Neural progenitor cell (in vitro differentiated cells): ENCODE measurements at places on chromosomes 16 and 17.

- peaks cover 68% of the 10 kb centered on the region for H3K27me3 ChIP-seq
- H3K4me3 ChIP-seq: peak overlapping the region; percentile 56
- no peak overlapping the region for H3K27ac ChIP-seq
- DNase-seq: peak; percentile 88
- H3K36me3 ChIP-seq: no peaks in the 10 kb centered on the region
- peaks cover 27% of the 10 kb centered on the region for H3K4me1 ChIP-seq
Measured at GRCh38 chr17:82230609-82231311, 1.9 kb downstream of the SLC16A3 start.

DNA sequence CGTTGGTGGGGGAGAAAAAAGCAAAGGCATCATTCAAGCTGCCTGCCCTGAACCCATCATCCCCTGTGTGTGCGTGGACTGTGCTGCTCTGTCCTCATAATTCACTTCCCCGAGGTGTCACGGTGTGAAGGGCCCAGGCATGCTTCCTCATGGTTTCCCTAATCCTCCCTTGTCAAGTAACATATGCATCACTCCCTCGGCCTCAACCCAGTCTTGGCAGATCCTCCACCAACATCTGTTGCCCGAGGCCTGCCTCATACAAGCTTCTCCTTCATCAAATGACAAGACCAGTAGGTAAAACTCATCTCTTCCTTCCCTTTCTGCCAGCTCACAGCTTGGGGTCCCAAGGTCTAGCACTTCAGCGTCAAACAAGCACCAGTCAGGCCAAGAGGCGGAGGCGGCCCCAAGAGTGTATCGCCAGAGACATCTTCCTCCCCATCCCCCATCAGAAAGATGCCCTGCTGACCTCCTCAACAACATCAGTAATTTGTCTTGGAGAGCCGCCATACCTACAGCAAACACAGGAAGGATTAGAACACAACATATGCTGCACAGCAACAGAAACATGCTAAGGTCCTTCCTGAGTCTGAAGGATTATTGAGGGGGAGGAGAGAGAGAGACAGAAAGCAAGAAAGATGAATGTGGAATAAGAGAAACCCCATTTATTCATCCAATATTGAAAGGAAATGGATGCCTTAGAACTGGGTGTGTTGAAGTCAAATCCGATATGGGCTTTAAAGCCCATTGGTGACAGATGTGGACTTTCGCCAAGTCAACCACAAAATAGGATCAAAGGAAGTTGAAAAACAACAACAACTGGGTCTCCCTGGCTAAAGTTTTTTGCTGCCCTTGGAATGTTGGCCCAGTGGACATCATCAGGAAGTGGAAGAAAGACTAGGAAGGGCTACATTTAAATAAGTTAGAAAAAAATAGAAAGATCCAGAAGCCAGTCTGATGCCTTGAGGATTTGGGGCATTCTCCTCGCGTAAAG, 38.4 kb downstream of the SOX9 start:
- no peaks in the 10 kb centered on the region for H3K27me3 ChIP-seq
- H3K27ac ChIP-seq: no peak overlapping the region
- DNase-seq: no peak

DNA sequence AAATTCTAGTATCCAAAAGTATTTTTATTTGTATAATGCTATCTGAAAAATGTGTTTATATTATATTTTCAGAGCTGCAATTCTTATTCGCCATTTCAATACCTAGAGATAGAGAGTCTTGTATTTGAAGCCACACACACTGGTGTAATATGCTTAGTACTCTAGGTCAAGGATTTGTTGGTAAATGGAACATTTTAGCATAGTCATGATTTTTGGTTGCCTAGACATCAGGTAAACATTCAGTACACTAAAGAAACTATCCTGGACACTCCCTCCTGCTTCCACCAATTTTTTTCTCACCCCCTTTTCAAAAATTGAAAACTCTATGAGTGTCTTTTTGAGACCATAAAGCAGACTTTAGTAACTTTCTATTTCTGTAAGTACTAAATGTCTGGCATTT, 20.8 kb downstream of the ABHD15 start:
- DNase-seq: no peak
- no peaks in the 10 kb centered on the region for H3K27me3 ChIP-seq
- H3K27ac ChIP-seq: no peak overlapping the region

GRCh38 chr16:90035902-90036301, 16.6 kb upstream of the DBNDD1 start:
- H3K4me3 ChIP-seq: no peak overlapping the region
- no peaks in the 10 kb centered on the region for H3K27me3 ChIP-seq
- no peaks in the 10 kb centered on the region for H3K36me3 ChIP-seq
- H3K4me1 ChIP-seq: no peaks in the 10 kb centered on the region
- no peak for DNase-seq
- no peak overlapping the region for H3K27ac ChIP-seq

DNA sequence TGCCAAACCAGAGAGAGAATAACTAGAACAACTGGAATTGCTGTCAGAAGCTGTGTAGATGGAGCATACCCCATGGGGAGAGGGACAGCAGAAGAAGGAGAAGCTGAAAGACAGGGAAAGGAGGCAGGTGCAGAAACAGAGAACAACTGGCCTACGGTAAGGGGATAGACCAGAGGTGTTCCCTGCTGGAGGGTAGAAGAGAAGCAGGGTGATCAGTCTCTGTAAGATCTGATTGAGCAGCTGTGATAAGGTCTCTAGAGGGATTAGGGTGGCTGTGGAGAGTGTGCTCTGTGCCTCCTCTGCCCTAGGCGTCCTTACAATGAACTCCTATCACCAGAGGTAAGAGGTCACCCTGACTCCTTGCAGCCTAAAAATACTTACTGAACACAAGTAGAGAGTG, 30.4 kb upstream of the HS3ST3B1 start:
- no peaks in the 10 kb centered on the region for H3K27me3 ChIP-seq
- no peak for DNase-seq
- H3K27ac ChIP-seq: no peak overlapping the region
- H3K36me3 ChIP-seq: no peaks in the 10 kb centered on the region
- H3K4me3 ChIP-seq: no peak overlapping the region
- H3K4me1 ChIP-seq: no peaks in the 10 kb centered on the region

DNA sequence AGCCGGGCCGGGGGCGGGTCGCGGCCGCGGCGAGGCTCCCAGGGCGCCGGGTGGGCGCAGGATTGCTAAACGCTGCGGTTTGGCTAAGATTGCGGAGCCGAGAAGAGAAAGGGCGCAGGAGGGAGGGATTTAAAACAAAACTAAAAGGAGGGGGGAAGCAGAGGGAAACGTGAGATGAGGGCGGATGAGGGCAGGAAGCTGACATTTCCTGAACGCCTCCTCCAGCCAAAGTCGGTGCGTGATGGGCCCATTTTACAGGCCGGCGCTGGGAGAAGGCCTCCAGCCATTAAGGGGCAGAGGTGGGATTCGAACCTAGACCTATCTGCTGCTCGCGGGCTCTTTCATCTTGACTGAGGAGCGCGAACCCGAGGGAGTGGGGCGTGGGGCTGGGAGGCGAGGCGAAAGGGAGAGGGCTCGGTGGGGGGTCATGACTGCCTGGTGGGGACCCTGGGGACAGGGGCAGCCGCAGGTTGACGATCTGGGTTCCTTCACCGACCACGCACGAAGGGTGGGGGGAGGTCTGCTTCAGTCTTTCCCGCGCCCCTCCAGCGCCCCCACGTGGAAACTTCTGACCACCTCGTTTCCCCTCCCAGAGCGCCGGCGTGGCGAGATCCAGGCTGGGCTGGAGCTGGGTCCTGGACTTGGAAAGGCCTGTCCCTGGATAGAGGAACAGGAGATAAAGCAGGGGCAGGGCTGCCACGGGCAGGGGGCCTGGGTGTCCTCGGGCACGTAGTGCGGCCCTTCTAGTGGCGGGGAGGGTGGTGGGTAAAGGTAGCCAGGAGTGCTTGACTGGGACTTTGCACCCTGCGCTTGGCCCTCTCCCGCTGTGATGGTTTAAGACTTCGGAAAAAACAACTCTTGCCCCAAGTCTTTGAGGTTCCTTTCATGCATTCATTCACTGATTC, 3.8 kb upstream of the TAC4 start:
- H3K4me1 ChIP-seq: peaks cover 6% of the 10 kb centered on the region
- DNase-seq: peak; percentile 89
- H3K36me3 ChIP-seq: no peaks in the 10 kb centered on the region

- H3K4me1 ChIP-seq: no peaks in the 10 kb centered on the region
- no peaks in the 10 kb centered on the region for H3K27me3 ChIP-seq
- H3K36me3 ChIP-seq: no peaks in the 10 kb centered on the region
- no peak overlapping the region for H3K4me3 ChIP-seq
- H3K27ac ChIP-seq: no peak overlapping the region
Measured at GRCh38 chr17:42908872-42909700, 8.5 kb downstream of the G6PC1 start.

DNA sequence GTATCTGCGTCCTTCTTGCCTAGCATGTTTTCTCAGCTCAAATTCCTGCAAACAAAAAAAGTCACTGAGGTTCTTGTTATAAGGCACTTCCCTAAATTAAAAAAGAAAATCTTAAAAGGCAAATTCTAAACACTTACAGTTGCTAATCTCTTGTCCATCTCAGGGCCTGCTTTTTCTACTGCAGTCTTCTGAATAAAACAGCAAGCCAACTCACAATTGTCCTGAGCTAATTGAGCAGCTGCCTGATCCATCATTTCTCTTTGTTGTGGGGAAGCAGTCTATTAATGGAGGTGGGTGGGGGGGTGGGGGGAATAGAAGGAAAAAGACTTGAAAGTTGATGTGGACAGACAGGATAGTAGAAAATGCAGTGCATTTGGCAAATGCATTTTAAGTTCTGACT, 27.0 kb downstream of the SETD6 start:
- DNase-seq: peak; percentile 50
- peaks cover 16% of the 10 kb centered on the region for H3K4me1 ChIP-seq
- peaks cover 87% of the 10 kb centered on the region for H3K36me3 ChIP-seq
- peak overlapping the region; percentile 83 for H3K27ac ChIP-seq

DNA sequence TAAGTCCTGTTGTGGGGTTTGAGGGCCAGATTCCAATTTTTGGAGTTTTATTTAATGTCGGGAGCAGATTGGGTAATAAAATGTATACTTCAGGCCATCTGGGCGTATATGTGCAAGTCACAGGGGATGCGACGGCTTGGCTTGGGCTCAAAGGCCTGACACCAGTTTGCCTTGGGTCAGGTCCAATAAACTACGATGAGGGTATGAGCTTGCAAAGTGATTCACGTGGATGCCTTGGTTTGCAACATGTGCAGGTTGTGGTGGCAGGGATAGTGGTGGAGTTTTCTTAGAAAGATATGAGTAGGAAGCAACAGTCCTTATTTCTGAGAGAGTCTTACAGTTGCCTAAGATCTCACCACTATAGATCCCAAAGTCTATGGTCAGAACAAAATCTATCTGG, 157.0 kb upstream of the CDH11 start:
- peaks cover 31% of the 10 kb centered on the region for H3K4me1 ChIP-seq
- DNase-seq: no peak
- no peak overlapping the region for H3K4me3 ChIP-seq
- H3K36me3 ChIP-seq: no peaks in the 10 kb centered on the region
- no peak overlapping the region for H3K27ac ChIP-seq
- no peaks in the 10 kb centered on the region for H3K27me3 ChIP-seq

DNA sequence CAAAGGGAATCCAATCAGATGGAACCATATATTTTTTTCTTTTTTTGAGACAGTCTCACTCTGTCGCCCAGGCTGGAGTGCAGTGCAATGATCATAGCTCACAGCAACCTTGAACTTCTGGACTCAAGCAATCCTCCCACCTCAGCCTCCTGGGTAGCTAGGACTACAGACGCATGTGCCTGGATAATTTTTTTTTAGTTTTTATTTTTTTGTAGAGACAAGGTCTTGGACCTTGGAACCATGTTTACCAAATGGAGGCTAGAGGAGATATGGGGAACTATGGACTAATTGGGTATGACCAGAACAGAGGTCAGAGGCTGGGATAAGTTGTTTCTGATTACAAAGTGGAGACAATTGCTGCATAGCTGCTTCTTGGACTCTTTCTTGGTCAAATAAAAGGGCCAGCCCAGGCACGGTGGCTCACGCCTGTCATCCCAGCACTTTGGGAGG, 41.2 kb upstream of the ADCY9 start:
- H3K27ac ChIP-seq: no peak overlapping the region
- H3K27me3 ChIP-seq: no peaks in the 10 kb centered on the region
- no peak for DNase-seq
- H3K4me1 ChIP-seq: no peaks in the 10 kb centered on the region

- H3K27me3 ChIP-seq: no peaks in the 10 kb centered on the region
- H3K4me3 ChIP-seq: no peak overlapping the region
- no peak for DNase-seq
- no peak overlapping the region for H3K27ac ChIP-seq
Measured at GRCh38 chr17:8275421-8276290, 12.8 kb upstream of the RANGRF start.

GRCh38 chr16:66326991-66327513, 39.4 kb upstream of the CDH5 start:
- H3K36me3 ChIP-seq: no peaks in the 10 kb centered on the region
- H3K27ac ChIP-seq: no peak overlapping the region
- no peak overlapping the region for H3K4me3 ChIP-seq
- no peaks in the 10 kb centered on the region for H3K27me3 ChIP-seq
- no peaks in the 10 kb centered on the region for H3K4me1 ChIP-seq
- no peak for DNase-seq

DNA sequence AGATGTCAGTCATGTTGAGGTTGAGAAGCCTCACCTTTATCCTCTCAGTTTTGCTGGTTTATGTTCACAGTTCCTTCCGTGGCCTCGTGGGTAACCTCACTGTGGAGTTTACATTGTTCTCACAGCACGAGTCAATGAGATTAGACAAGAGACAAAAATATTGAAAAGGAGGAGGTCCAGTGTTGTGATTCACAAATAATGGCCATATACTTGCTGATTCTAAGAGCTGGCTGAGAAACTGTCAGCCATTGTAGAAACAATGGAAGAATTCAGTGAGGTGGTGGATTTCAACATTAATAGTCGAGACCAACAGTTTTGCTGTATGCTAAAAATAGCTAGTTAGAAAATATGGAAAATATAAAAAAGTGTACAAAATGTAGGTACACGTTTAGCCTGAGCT, 176.4 kb upstream of the WSCD1 start:
- H3K27me3 ChIP-seq: no peaks in the 10 kb centered on the region
- peak overlapping the region; percentile 73 for H3K27ac ChIP-seq
- peaks cover 50% of the 10 kb centered on the region for H3K4me1 ChIP-seq
- H3K4me3 ChIP-seq: no peak overlapping the region
- DNase-seq: no peak
- no peaks in the 10 kb centered on the region for H3K36me3 ChIP-seq

DNA sequence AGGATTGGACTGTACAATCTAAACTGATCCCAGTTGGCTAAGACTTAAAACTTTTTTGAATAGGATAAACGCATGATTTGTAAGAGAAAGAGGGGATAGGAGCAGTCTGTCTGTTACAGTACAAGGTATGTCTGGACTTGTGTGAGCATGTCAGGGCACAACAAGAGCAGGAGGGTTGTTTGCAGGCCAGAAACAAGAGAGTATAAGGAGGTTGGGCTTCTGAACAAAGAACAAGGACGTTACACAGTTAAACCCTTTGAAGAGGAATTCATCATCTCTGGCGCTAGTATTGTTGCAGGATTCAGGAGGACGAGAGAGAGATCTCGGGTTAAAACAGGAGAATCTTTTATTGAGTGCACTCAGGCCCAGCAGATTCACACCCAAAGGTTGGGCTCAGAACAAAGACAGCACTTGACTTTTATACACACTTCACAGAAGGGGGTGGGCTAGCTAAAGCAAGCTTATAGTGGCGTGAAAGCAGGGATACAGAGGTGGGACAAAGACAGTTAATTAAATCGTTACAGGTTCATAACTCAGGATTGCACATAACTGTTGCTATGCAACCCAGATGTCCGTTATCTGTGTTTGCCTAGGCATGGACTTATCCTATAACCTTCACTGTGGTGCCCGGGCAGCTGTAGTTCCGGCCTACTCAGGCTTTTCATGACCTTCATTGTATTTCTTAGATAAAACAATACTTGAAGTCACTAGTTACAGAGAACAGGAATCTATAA, 34.3 kb downstream of the SEC14L1 start:
- H3K27me3 ChIP-seq: no peaks in the 10 kb centered on the region
- no peaks in the 10 kb centered on the region for H3K36me3 ChIP-seq
- H3K27ac ChIP-seq: peak overlapping the region; percentile 99
- DNase-seq: peak; percentile 75
